Transverse colon (tissue), 4 donors: ENCODE measurements at places on chromosomes 2 and 18. TPM values are rescaled to one million over a fixed set of nuclear protein-coding genes. Genes with fewer than 3 reads are reported as not detected.
A peak's percentile ranks its signal among the peaks of the same experiment; 100 is the strongest.

ANKRD30B gene
- not detected for total RNA-seq

- no peak for DNase-seq
These were observed 35.1 kb upstream of the CDC42EP3 start for GRCh38 chr2:37706334-37707183.

DNA sequence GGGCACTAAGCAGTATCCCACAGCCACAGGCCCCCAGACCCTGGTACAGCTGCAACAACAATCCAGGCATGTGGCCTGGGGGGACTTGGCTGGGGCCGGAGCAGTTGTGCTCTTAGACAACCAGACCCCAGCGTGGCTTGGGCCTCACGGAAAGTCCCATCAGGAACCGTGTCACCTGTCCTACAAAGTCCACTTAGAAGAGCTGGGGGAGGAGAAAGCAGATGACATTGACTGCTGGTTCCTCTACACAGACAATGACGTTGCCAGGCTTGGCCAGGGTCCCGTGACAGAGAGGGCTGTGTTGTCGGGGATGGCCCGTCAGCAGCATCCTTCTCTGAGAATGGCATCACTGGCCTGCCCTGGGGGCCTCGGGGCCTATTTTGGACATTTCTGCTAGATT, 124.5 kb downstream of the SEPTIN10 start:
- DNase-seq: no peak

TNFAIP6 gene
- total RNA-seq: not detected

DNA sequence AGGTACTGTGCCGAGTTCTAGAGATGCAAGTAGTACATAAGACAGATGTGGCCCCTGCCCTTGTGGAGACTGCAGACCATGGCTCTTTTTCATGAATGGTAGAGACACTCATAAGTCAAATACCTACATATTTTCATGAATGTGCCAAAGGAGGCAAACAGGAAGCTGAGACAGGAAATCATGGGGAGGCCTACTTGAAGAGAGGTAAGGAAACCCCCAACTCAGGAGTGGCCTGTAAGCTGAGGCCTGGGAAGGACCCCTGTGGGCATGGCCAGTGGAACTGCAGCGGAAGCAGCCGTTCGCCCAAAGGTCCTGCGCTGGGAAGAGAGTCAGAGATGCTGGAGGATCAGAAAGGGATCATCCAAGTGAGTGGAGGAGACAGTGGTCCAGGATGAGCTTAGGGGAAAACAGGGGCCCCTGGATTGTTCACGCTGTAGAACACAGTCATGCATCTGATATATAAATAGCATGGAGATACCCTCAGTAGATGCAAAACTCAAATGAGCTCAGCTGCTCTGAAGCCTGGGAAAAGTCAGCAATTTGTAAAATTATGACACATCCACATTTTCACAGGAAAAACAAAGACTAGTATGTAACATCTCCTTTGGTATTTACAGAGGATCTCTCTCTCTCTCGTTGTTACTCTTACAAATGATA, 228.9 kb downstream of the NEDD4L start:
- no peak for DNase-seq

FMNL2 gene
- 9.2 TPM for total RNA-seq

DNA sequence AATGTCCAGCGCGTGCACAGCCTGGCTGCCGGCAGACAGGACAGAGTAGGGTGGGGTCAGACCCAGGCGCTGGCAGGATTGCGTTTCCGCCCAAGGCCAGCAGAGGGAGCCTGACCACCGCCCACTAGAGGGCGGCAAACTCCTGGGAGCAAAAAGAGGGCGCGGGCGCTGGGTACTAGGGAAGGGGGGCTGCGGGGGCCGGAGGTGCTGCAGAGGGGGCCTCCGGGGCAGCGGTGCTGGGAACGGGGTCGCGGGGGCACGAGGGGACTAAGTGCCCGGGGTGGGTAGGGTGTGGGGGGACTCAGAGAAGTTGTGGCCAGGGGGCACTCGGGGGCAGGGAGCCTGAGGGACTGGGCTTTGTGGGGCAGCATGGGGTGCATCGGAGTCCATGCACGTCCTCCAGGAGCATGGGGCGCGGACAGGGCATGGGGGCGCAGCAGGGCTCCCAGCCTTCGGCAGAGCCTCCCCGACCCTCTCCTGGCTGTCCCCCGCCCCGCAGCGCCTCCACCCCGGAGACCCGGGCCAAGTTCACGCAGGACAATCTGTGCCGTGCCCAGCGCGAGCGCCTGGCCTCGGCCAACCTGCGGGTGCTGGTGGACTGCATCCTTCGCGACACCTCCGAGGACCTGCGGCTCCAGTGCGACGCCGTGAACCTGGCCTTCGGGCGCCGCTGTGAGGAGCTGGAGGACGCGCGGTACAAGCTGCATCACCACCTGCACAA, 3.2 kb downstream of the TEKT4 start:
- peak; percentile 47 for DNase-seq
